ENCODE measurements at places on chromosomes 7 and 10. TPM values are rescaled to one million over a fixed set of nuclear protein-coding genes. Genes with fewer than 3 reads are reported as not detected.

- DNase-seq = no peak
Observed at GRCh38 chr10:130481936-130482335, 345.7 kb downstream of the GLRX3 start.

DNA sequence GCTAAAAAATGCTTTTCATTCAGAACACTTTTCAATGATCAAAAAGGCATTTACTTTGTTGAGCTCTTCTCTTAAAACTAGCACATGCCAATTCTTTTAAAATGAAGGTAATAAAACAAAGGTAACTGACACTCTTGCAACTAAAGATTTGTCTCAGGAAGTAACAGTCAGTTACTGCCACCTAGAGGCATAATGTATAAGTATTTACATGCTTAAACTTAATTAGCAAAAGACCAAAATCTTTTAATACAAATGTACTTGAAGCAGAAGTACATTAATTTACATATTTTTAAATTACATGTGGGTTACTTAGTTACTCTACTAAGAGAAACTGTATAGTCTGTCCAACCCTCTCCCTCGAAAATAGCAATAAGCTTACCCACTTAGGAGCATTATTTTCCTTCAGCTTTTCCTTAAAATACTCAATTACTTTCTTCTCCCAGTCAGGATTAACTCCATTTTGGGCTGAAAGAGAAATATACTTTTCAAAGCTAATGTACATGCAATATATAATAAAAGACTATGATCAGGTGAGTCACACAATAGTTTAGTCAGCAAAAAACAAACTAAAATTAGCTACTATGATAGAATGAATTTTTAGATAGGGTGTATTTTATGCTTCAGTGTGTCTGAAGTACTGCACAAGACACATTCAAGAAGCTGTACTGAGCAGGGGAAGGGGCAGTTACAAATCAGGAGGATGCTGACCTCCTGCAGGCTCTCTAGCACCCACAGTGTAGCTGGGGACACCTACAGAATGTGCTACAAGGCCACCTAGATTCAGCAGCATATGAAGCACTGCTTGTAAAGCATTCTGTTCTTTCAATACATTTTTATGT is 13.0 kb downstream of the MCMBP start:
- DNase-seq = no peak

LANCL2 gene
- 15.5 TPM for polyA plus RNA-seq

GRCh38 chr10:116353817-116354216 is 29.6 kb downstream of the CCDC172 start:
- peak; percentile 25 for DNase-seq

DNA sequence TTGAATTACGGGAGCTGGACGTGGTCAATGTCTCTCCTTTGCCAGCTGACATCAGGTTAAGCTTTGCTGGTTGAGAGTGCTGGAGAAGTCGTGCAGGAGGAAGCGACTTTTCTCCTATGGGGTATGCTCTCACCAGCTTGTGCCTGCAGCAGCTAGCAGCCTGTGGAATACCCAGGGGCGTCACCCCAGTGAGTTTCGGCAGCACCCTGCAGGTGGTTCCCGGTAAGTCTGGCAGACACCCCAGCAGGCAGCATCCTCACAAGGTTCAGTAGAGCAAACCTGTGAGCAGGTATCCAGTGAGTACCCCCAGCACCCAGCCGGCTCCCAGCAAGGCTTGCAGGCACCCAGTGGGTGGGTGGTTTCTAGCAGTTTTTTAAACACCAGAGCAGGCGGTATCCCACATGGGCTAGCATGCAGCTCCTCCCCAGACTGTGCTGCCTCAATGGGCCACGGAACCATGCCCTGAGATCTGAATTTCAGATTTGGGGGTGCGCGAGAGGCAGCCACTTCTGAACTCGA is 74.8 kb upstream of the SVIL start:
- no peak for DNase-seq

CACNA2D1 gene
- polyA plus RNA-seq = 1.8 TPM

OR2A25 gene
- polyA plus RNA-seq = not detected

DNA sequence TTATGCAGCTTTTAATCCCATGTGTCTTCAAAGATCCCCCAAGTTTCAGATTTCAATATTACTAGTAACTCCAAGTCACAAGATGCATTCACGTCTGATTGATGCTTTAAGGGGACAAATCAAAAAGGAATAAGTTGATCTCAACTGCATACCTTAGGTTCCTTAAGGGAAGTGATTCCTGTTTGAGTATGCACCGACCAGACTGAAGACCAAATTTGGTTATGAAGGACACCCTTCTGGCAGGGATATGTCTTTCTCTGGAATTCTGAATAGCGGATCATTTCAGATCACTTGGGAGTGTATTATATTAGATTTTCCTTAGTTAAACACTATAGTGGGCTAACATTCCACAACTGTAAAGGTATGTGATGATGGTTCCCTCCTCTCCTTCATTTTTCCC is 4.3 kb downstream of the KIF5B start:
- no peak for DNase-seq

DNA sequence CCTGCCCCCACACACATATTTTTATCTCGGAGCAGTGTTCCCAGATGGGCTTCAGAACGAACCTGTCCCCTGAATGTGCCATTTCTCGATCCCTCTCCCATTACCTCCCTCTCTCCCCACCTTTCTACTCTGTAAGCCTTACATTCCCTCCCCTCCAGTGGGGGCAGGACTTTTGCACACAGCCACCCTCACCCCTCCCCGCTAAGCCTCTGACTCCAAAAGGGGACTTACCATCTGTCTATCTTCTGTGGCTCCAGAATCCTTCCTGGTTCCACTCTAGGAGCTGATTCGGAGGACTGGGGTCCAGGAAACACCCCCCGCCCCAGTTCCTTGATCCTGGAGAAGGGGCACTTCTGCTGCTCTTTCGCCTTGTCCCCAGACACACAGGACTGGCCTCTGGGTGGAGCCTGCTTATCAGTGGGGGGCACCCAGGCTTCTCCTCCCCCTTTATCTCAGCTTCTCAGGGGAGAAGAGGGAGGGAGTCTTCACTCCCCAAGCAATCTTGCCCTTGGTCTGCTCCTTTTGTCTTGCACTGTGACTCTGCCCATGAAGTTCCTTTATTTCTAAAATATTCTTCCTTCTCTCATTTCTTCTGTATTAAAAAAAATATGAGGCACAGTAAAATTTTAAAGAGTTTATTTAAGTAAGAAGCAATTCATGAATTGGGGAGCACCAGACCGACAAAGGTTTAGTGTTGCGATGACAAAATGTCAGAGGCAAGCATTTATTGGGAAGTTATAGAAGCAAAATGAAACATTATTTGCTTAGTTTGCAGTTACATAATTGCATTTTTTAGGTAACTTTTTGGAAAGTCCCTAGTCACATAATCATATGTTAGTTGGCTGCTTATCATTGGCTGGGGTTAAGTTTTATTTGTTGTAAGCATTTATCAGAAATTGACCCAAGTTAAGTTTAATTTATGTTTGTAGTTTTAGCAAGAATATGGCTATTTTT is at the start of gene KEL:
Gene KEL, minus strand, starts transcription at position 391 of the 954 bp plus-strand sequence. Its CDS starts 157 bp downstream, at position 234.
- DNase-seq = no peak
